ENCODE measurements at places on chromosomes 3 and 15.
A peak's percentile ranks its signal among the peaks of the same experiment; 100 is the strongest.

- no peak for DNase-seq
These were observed 44.1 kb upstream of the WWTR1 start for GRCh38 chr3:149701977-149702350.

GRCh38 chr3:118501152-118501551 lies 533.5 kb downstream of the IGSF11 start:
- DNase-seq = no peak

- DNase-seq = no peak
These were observed 129.3 kb downstream of the WNT5A start for GRCh38 chr3:55357796-55358195.

DNA sequence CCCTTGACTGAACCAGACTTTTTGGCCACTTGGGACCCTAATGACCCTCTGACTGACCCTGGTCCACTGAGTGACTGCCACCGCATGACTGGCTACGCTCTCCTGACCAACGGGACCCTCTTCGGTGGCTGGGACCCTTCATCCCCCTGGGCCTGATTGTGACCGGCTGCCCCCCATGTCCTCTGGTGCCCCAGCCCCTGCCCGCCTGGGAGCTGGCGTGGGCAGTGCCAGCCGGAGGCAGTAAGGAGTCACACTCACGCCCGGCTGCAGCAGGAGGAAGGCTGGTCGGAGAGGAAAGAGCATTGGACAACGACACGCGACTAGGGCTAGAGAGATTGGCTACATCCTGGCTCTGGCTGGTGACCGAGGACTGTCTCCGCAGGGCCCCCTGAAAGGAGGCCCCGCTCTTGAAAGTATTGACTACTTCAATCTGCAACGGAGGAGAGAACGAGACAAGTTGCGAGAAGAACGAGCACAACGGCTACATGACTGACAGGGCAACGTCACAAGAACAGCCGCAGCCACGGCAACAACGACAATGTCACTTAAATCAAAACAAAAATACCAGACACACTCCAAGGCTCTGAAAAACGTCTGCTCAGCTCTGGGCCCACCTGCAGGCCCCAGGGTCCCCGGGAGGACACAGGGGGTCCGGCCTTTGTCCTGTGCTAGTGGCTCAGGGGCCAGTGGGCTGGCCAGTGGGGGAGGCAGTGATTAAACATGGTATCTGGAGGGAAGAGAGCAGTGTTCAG lies 15.1 kb upstream of the SEC13 start:
- no peak for DNase-seq

DNA sequence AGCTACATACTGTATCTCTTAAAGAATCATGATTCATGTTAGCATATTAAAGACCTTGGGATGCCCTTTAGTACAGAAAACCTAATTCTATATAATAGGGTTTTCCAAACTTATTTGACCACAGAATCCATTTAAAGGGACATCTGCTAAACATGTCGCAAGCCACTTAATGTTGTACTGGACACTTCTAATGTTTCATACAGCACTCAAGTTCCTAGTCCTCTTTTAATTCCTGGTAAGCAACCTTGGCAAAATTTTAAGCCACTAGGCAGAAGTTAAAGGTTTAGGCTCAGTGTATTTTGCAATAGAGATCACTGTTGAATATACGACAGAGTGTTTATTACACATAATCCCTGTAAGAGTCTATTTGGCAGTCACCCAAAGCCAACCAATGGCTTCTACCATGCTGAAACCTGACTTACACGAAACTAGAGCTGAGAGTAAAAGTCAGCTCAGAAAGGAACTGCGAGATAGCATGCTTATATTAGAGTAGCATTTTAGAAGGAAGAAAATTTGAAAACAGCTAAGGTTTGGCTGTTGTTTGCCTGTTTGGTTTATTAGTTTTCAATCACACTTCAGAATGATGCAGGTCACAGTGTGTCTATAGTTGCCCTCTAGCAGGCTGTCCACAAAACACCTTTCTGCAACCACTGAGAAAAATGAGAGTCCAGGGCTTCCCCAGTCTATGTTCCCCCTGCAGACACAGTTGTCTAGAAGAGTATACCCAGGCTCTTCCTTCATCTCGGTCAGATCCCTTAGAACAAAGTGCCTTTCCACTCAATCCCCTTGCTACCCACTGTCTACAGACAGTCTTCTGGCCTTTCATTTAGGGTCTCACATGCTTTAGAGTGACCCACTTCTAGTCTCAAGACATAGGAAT lies 104.4 kb downstream of the FMN1 start:
- no peak for DNase-seq

GRCh38 chr3:32153414-32154204 lies 47.2 kb downstream of the GPD1L start:
- no peak for DNase-seq

DNA sequence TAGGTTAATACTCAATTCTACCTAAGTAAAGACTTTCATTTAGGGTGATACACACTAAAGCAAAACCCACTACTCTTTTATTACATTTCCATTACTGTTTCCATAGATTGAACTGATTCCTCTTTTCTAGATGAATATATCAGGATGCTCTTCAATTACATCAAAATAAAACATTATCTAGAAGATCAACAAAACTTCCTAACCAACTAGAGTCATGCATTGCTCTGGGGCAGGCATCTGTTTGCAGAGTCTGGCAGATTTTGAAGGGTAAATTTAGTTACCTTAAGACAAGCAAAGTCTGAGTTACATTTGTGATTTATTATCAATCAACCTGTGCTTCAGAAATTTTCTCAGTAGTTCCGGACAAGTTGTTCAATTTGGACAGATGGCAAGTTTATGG lies 117.1 kb downstream of the NEK11 start:
- DNase-seq = no peak

DNA sequence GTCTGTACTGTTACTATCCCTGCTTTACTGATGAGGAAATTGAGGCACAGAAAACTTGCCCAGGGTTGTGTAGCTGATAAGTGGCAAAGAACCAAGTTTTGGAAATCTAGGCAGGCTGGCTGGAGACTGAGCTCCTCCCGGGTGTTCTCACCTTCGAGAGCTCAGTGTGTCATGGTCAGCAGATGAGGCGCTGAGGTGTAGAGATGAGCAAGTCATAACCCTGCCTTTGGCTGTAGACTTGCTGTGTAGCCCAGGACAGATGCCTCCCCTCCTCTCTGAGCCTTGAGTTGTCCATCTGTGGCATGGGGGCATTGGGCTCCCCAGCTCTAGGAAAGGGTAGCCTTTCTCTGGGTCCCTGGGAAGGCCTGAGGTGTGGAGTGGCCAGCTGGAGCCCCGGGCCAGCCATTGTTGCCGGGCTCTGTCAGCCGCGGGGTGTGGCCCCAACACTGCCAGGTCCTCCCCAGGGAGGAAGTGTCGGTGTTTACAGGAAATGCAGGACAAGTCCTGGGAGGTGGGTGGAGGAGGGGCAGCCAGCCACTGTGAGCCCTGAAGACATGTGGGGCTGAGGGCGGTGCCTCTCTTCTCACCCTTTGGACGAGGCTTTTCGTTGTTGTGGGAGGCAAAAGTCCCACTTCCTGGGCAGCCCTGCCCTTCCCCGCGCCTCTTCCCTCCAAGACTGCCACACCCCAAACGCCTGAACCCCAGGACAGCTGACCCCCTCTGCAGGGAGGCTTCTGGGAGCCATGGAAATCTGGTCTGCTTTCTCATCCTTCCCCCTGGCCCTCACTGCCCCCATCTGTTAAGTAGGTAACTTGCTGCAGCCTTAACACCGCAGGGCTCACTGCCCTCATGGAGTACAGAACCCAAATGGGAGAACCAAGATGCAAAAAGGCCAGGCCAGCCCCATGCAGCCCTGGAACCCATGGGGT lies 29.1 kb downstream of the FGD5 start:
- no peak for DNase-seq

DNA sequence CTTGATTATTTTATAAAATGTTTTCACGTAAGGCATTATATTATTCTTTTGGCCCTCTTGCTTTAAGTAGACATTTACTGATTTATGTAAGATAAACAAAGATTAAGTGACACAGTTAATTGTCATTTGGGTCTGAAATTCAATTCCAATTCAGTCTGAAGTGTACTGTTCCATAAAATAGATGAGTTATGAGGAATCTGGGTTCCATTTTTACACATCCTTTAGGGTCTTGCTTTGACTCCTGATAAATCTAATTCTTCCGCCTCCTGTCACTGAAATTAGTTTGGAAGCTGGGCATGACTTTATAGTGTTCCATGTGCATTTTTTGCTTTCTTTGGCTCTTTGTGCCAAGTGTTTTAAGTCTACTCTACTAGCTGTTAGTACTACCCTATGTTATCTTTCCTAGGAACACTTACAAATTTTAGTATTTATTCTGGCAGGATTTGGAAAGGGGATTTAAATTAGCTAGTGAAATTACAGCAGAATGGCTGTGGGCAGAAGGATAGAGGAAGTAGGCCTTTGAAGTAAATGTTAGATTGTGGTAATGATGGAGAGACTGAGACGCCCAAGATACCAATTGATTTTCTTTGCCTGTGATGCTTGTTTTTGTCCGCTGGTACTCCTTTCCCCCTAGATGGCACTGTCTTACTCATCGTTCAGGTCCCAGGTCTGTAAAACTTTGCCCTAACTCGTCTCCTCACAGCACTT lies 14.3 kb downstream of the ARL8B start:
- DNase-seq = peak; percentile 22

- DNase-seq = no peak
These were observed 199.8 kb downstream of the STT3B start for GRCh38 chr3:31732548-31732947.

- DNase-seq = no peak
These were observed 756 bp upstream of the RASGRF1 start for GRCh38 chr15:79091204-79091867.

- DNase-seq = no peak
These were observed 25.2 kb downstream of the TMEM43 start for GRCh38 chr3:14150078-14150477.

DNA sequence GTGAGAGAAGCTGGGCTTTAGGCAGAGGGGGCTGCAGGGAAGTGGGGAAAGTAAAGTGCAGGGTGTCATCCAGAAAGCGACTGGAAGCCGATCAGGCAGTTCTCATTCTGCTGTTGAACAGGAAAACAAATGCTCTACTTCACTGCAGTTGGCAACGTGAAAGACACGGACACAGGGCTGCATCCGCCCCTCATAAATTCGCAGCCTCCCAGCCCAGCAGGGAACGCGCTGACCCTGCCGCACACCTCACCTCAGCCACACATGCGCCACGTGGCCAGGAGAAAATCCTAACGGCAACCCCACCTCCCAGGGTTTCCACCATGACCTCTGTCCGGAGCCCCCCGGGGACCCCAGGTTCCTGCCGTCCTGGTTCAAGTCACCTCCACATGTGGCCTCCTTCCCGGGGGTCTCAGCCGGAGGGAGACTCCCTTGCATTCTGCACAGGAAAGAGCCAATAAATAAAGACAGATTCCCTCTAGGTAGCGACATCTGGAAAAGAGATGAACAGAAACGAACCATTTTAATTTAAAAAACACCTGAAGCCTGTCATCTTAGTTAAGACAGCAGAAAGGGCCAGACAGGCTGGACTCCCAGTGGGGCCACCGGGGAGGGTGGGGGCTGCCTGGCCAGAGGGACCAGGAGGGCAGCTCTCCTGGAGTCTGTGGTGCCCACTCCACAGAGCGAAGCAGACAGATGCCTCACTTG lies 118.7 kb downstream of the TMEM266 start:
- DNase-seq = no peak

GRCh38 chr15:70436428-70436827 lies 326.9 kb downstream of the UACA start:
- no peak for DNase-seq

DNA sequence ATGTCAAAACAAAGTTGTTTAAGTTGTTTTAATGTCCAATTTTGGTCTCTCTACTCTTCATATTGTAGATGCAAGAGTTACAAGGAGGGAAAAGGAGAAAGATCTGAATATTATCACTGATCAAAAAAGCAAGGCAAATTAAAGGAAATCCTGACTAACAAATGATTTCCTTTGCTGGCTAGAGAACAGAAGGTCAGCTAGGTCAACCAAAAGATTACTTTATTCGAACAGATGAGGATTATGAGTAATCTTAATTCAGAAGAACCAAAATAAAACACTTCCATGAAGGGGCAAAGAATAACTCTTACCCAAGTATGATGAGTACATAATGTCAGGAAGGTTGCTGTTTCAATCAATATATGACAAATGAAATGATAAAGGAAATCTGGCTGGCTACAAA lies 33.8 kb downstream of the CPNE4 start:
- no peak for DNase-seq

GRCh38 chr15:40330368-40330836 lies 6.9 kb downstream of the INAFM2 start:
- peak; percentile 31 for DNase-seq

DNA sequence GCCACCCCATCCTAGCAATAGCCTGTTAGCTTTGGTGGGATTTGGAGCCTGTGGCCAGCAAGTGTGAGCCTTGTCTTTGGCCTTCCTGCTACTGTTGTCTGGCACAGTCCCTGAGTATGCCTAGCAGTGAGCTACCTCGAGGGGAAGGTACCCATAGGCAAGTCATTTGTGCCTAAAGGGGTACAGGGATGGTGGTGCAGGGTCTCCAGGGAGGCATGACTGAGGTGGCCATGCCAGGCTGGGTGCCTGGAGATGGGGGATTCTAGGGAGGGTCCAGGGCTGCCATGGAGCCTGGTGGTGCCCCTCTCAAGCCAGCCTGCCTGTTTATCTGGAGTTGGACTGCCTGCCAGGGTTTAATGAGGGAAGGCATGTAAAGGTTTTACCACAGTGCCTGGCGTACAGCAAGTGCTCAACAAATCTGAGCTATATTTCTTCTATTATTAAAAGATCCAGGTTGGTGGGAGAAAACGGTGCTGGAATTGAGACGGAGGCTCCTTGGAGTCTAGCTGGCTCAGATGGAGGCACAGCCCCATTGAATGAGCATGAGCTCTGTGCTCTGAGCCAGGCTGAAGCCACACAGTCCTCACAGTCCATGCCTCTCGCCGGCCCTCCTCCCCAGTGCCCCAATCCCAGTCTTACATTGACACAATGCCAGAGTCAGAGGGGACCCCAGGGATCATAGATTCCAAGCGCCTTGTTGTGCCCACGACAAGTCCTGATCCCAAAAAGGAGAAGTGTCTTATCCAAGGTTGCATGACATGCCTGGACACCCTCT lies 76.2 kb downstream of the CORO2B start:
- DNase-seq = no peak

DNA sequence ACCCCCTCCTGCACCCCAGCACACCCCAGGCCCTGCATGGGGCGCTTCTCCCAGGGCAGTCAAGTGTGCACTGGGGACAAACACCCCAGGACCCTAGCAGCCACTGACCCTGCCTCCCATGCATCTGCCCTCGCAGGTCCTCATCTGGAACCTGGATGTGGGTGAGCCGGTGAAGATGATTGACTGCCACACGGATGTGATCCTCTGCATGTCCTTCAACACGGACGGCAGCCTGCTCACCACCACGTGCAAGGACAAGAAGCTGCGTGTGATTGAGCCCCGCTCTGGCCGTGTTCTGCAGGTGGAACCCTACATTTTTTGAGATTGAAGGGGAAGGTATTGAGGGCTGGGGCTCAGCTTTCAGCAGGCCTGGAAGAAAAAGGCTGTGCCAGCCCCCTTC lies 109.3 kb downstream of the ANP32A start:
- no peak for DNase-seq

GRCh38 chr3:137205394-137206045 lies 247.7 kb downstream of the IL20RB start:
- DNase-seq = no peak

- no peak for DNase-seq
These were observed 77.3 kb downstream of the WNT5A start for GRCh38 chr3:55409806-55410205.

- DNase-seq = peak; percentile 10
These were observed 1.8 kb downstream of the ANP32A start for GRCh38 chr15:68818769-68819494.
